ENCODE measurements at places on chromosomes 7 and 10.

GRCh38 chr10:7417103-7417623 lies 6.3 kb upstream of the SFMBT2 start:
- DNase-seq: no peak

- no peak for DNase-seq
These were observed 367.6 kb downstream of the MALRD1 start for GRCh38 chr10:19416164-19416563.

DNA sequence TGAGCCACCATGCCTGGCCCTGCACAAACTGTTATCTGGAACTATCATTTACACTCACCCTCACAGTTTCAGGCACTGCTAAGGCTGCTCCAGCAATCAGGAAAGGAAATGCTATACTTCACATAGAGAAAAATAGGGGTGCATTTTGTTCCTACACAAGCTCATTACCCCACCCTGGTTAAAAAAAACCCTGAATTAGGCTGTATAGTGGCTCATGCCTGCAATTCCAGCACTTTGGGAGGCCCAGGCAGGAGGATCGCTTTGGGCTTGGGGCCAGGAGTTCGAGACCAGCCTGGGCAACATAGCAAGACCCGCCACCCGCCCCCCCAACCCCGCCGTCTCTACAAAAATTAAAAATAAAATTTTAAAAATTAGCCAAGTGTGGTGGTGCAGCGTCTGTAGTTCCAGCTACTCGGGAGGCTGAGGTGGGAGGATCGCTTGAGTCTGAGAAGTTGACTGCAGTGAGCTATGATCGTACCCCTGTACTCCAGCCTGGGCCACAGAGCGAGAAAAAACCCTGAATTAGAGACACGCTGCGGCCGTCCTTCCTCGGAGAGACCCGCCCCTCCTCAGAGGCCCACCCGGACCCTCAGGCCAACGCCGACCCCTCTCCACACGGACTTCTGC lies 539 bp downstream of the PTCD1 start:
- DNase-seq: no peak

- no peak for DNase-seq
These were observed 152.6 kb downstream of the PKD1L1 start for GRCh38 chr7:47795631-47796030.

DNA sequence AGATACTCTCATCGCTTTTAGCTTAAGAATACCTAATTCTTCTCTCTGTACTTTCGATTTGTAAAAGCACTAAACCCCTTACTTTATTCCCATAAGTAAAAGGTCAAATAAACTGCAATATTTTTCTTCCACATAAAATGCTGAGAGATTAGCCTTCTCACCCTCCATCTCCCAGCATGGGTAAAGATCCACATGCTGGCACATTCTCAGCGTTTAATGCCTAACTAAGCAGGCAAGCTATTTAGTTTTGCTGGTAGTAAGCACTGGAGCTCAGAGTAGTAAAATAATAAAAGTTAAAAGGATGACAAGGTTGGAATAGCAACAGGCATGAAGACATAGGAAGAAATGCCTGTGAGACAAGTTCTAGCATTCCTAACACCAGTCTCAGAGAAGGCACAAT lies 65.9 kb upstream of the NEBL start:
- no peak for DNase-seq

DNA sequence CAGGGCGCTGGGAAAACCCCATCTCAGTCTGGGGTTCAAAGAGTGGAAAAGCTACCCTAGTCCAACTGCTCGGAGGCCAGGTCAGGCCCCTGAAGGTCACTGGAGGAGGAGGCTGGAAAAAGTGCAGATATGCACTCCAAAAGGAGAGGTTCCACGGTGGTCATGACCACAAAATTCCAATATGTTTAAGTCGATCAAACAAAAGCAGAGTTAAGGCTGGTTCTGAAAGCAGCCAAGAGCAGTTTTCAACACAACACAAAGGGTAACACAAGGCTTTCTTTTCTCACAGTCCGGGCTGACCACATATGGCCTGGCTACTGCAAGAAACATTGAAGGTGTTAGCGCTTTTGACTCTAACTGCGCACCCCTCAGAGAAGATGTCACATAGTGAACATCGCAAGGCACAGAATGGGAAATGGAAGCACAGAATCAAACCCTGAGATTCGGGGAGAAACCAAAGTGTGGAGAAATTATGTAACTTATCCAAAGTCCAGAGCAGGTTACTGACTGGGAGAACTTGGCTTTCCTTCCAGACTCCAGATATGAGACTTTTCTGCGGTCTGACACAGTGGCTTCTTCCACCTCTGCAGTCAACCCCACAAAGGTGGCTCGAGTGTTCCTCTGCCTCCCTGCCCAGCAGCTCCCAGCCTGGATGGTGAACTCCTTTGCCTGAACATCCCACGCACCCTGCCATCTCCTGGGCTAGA lies 1.3 kb upstream of the GRB10 start:
- DNase-seq: no peak

DNA sequence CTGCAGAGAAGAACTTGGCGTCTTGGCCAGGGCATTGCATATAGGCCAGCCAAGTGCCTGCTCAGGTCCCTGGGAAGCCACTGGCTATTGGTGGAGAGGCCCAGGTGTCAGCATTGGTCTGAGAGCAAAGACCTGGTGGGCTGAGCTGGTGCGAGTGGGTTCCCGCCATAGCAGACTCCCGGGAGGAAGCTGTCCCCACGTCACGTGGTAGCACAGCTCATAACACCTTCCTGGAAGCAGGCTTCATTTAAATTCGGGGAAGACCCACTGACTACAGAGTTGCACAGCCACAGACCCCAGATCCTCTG lies 130.5 kb downstream of the WDR37 start:
- DNase-seq: no peak

DNA sequence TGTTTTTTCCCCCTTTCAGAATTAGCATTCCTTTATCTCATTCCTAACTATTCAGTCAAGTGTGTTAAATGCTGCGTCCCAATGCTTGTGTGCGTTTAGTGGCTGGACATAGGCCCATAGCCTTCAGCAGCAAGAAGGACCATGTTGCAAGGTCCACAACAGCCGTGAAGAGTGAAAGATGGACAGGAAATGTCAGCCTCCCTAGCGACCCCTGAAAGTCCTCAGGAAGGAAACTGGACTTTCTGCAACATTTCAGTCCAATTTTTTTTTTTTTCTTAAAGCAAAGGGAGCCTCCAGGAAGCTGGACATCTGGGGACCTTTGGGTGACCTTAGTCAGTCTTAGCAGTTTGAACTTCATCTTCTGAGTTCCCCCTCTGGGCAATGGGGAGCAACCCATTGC lies 550.7 kb upstream of the MGMT start:
- no peak for DNase-seq

DNA sequence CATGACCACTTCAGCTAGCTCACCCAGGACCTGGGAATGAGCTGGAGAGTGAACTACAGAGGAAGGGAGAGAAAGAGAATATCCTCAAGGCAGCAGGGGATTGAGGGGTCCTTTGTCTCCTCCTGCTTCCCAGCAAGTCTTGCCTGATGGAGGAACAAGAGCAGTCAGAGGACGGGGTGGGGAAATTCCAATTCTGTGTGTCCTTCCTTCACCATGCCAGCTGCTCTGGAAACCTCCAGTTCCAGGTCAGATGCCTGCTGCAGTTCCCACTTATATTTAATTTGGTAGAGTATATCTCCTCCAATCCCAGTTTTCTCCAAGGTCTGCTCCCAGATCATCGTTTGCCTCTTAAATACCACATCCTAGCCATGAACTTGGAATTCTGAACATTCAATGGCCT lies 21.4 kb upstream of the LEP start:
- DNase-seq: no peak

- no peak for DNase-seq
These were observed 206.5 kb upstream of the PRKCQ start for GRCh38 chr10:6786579-6787031.

Data from stimulated activated CD4-positive, alpha-beta T cell treated with anti-CD3 and anti-CD28 coated beads, Interleukin-4, amount 100 ng/mL, for 1 hour (primary cell).